ENCODE measurements at places on chromosomes 16 and 17.
A peak's percentile ranks its signal among the peaks of the same experiment; 100 is the strongest.

- DNase-seq = no peak
Measured at GRCh38 chr17:1050246-1050995, 53.5 kb downstream of the TIMM22 start.

DNA sequence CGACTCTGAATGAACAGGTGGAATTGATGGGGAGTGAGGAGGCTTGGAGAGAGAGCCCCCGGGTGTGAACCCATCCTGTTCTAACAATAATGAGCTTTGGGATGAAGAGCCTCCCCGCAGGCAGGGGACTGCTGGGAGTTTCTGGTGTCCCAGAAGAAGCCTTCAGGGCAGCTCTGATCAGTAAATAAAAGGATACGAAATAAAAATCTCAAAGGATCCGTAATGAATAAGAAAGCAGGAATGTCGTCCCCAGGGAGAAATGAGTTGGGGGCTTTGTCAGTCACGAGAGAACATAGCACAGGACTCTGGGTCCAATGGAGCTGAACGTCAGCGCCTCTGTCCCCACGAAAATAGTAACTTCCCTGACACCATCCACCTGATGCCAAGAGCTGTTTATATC, 113.4 kb downstream of the PITPNC1 start:
- DNase-seq = peak; percentile 27

DNA sequence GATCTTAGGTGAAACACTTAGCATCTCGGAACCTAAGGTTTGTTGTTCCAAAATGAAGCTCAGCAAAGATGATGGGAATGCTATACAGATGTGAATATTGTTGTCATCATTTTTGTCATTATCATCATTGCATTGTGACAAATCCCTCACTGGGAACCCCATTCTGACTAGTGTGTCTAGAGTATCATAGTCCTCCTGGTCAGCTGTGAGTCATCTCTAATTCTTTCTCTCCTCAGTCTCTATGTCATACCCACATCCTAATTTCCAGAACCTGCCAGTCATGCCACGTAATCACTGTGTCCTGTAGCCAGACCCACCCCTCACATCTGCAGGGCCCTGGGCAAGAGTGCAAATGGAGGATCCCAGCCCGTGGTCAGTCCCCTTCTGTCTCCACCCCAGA, 60.5 kb upstream of the CLEC3A start:
- DNase-seq = peak; percentile 90

- DNase-seq = no peak
Measured at GRCh38 chr16:89624777-89625761, 11.6 kb downstream of the DPEP1 start.

GRCh38 chr17:75130632-75131277, 787 bp downstream of the NT5C start:
- DNase-seq = peak; percentile 55

- DNase-seq = no peak
Measured at GRCh38 chr16:7839568-7839967, 506.9 kb downstream of the RBFOX1 start.
